Activated naive CD8-positive, alpha-beta T cell treated with anti-CD3 and anti-CD28 coated beads, Interleukin-2, amount 50 U/mL, for 16 hours (primary cell): ENCODE measurements at places on chromosomes 4 and X.

- no peak for DNase-seq
Observed at GRCh38 chr4:39888541-39888940, 89.2 kb downstream of the PDS5A start.

DNA sequence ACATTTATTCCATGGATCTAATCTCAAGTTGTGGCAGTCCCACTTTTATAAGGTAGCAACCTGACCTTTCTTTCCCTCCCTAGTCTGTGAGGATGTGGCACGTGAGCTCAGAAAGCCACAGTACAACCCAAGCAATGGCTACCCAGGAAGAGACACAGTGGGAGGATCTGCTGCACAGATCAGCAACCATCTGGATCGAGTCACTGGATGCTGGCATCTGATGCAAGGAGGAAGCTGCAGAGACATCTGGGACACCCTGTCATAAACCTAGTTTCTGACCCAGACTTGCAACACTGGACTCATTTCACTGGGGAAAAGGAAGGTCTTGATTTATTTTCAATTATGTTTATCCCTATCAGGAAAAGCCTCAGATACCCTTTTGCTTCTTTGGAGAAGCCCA lies 327.1 kb downstream of the PAPSS1 start:
- DNase-seq: no peak

DNA sequence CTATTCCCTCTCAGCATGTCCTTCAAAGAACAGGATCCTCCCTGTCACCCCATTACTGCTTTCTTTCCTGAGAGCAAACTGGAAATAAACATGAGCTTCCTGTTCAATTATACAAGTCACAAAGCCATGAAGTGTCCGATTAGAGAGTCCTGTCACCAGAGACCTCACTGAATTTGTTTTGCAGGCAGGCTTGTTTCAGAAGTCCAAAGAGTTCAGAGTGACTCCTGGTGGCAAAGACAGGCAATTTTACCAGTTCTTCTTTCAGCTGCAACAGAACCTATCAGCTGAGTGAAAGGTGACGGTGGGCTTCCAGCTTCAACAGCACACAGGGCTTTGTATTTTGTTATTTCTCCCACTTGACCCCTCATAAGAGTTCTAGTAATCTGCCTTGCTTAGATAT lies 6.4 kb downstream of the ELK1 start:
- DNase-seq: no peak

DNA sequence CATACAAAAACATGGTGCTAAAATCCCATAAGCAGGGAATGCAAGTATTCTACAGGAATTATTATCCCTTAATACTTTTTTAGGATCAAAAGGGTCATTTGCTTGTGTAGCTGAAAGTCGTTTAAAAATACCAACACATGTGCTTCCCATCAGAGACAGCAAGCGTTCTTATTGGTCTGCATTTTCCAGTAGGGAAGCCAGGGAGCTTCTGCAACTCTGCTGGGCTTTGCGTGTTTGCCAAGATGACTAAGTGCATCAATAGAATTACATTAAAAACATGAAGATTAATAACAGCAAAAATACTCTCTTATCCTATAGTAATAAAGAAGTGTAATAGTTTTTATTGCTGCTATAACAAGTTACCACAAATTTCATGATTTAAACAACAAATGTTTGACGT lies 111.2 kb downstream of the QDPR start:
- DNase-seq: no peak

DNA sequence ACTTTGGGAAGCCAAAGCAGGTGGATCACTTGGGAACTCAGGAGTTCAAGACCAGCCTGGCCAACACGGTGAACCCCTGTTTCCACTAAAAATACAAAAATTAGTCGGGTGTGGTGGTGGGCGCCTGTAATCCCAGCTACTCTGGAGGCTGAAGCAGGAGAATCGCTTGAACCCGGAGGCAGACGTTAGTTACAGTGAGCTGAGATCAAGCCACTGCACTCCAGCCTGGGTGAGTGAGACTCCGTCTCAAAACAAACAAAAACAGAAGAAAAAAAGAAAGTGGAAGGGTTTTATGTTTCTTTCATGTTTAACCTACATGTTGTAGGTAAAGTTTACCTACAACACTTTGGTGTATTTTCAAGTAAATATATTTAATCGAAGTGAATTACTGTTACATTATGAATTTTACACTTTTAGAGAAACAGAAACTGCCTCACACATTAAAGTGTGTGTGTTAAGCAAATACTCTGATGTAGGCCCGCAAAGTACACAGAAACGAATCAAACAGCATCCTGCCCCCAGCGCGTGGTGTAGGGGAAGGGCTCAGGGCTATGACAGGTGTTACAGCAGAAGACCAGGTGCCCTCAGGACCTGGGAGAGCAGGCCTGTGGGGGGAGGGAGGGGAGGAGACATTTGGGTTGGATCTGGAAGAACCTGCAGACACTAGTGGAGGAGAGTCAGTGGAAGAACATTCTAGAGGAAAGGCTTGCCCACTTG lies 39.0 kb downstream of the PTTG2 start:
- DNase-seq: no peak

- DNase-seq: no peak
Observed at GRCh38 chr4:89048906-89049601, 7.9 kb downstream of the FAM13A start.

DNA sequence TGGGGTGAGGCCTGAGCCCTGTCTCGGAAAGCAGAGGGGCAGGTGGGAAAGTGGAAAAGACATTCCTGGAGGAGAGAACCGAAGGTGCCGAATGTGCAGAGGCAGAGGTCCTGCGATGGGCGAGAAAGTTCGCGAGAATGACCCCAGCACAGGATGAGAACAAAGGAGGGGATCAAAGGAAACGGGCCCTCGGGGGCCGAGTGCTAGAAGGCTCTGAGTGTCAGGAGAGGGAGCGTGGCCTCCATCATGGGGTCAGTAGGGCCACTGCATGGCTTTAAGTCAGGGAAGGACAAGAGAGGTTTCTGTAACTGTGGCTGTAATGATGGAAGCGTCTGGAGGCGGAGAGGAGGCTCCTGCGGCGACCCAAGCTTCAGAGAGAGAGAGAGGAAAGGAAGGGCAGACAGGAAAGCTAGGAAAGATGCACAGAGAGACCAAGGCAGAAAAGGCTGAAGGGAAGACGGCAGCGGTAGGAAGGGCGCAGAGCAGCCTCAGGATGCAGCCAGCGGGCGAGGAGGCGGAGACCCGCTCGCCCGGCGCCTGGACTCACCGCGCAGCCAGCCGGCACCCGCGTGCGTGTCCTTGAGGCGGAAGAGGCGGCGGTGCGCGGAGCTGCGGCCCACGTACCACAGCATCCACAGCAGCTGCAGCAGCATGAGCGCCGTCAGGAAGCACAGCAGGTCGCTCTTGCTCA lies 669 bp downstream of the OTOP1 start:
- no peak for DNase-seq

DNA sequence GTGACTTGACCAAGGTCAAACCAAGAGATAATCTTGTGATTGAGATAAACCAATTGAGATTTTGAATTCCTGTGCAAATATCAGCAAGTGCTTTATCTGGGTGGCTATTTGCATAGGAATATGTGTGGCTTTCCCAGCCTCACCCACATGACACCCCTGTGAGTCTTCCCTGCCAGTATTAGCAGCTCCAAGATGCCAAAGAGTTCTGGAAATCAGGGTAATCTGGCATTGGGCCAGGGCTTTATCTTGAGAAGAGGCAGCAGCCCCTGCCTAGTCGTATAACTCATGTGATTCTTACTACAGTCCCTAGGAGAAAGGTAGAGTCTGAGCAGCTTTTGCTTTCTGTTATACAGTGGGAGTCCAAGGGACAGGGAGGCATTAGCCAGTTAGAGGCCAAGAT lies 87.7 kb downstream of the RLIM start:
- no peak for DNase-seq

DNA sequence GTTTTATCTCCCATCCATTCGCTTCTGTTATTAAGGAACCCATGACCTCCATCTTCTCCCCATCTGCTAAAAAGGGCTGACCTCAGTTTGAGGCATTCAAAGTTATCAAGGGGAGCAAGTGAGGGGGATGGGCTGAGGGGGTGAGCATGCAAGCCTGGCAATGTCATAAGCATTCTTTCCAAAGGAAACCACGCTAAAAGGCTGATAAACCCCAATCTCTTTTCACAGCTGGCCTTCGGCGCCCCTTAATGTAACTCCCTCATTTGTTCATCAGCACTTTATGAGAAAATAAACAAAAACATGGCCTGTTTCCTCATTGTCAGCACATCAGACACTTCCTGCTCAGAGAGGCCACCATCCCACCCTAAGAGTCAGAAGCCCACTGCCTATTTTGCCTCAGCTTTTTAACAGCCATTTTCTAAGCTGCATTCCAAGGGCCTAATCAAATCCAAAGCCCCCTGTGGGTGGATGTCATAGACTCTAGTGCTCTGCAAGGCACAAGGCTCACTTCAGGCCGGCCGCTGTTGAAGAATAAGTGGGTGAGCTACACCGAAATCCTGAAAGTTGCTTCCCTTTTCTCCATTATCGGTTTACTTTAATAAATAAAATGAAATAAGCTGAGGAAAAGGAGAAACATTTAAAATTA lies 92.0 kb upstream of the SRD5A3 start:
- no peak for DNase-seq

- DNase-seq: no peak
Observed at GRCh38 chrX:46130247-46130646, 415.0 kb downstream of the ZNF674 start.

- DNase-seq: no peak
Observed at GRCh38 chrX:50799531-50799961, 14.4 kb downstream of the SHROOM4 start.

- no peak for DNase-seq
Observed at GRCh38 chrX:17680732-17681413, 56.4 kb upstream of the SCML1 start.

- no peak for DNase-seq
Observed at GRCh38 chr4:120821029-120821428, 101.5 kb downstream of the PRDM5 start.

GRCh38 chr4:4810092-4810774 lies 49.2 kb upstream of the MSX1 start:
- DNase-seq: no peak

GRCh38 chr4:138938366-138938690 lies 77.3 kb upstream of the NOCT start:
- DNase-seq: no peak

- DNase-seq: no peak
Observed at GRCh38 chr4:15653864-15654592, 1.1 kb downstream of the FBXL5 start.

- no peak for DNase-seq
Observed at GRCh38 chrX:107766470-107767150, 9.0 kb downstream of the TSC22D3 start.

- no peak for DNase-seq
Observed at GRCh38 chr4:19880206-19880605, 371.5 kb upstream of the SLIT2 start.

- DNase-seq: no peak
Observed at GRCh38 chrX:66731398-66731797, 92.5 kb upstream of the EDA2R start.

- DNase-seq: no peak
Observed at GRCh38 chr4:40434126-40434687, 99.1 kb downstream of the CHRNA9 start.

- no peak for DNase-seq
Observed at GRCh38 chr4:126853715-126854114, 779.0 kb upstream of the INTU start.

DNA sequence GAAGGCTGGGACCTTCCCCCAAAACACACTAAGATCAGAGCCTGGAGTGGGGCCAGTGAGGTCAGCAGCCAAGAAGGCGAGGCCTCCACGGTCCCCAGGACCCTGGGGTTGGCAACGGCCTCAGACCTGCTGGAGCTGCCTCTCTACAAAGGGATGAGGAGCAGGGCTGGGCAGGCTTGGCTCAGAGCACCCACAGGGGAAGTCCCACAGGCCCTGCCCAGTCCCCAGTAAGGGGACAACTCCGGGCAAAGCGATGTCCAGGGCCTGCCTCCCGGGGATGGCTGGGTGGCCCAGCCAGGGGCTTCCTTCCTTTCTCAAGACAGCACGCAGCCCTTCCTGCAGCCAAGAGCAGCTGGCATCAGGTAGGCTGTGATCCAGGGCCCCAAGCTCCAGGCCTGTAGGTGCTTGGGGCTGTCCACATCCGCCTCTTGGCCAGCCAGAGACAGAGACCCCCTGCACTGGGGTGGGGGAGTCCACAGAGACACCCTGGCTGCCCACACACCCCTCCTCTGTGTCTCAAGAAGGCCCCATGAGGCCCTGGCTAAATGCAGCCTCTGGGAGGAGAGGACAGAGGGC lies 5.7 kb downstream of the MXD4 start:
- no peak for DNase-seq

DNA sequence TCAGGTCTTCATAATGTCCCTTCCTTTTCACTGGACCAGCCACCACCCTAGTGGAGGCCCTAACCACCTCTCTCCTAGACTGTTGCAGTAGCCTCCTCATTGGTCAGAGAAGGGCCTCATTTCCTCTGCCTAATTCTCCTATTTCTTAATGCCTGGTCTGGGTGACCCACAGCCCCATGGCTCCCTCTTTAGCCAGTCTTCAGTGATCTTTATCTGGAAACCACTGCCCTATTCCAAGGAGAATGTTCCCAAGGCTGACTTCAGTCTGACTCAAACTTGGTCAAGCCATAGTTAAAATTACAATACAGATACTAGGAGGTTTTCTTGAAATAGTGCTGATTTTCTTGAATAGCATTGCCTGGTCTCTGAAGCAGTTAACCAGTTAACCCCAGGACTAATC lies 53.6 kb upstream of the PRPS1 start:
- no peak for DNase-seq

GRCh38 chrX:42442745-42443144 lies 335.2 kb downstream of the PPP1R2C start:
- no peak for DNase-seq

DNA sequence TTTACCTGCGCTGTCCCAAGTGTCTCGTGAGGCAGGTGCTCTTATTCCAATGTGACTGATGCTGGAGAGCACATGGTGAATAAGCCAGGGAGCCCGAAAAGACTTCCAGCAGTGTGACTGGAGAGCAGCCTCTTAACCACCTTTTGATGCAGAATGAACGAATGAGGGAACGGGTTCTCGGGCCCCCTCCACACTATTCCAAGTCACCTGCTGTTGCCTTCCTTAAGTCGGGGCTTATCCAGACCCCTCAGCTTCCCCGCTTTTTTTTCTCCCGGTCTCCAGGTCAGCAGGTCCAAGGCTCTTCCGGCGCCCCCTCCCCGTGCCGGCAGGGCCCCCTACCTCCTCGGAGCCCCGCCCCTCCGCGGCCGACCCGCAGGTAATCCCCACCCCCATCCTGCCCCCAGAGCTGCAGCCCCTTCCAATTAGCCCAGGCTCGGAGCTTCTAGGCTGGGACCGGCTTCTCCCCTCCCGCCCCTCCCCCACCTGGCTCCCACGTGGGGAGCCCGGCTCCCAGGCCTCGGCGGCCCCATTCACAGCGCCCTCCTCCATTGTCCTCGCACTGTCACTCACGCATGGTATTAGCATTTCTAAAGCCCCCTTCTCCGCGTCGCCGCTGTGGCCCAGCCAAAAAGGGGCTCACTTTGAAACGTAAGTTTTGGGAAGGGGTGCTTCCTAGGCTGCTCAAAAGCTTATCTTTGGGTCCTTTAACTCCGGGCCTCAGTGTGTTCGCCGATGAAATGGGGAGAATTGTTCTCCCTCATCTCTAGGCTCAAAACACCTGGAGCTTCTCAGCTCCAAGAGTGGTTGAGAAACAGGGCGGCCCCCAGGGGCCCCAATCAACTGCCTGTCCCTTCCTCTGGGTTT lies 56.2 kb upstream of the PJA1 start:
- DNase-seq: no peak

- no peak for DNase-seq
Observed at GRCh38 chr4:23934915-23935314, 45.1 kb upstream of the PPARGC1A start.
